CD8-positive, alpha-beta memory T cell (primary cell): ENCODE measurements at places on chromosomes 11 and 22.
A peak's percentile ranks its signal among the peaks of the same experiment; 100 is the strongest.

- H3K27me3 ChIP-seq = peaks cover 45% of the 10 kb centered on the region
- H3K4me1 ChIP-seq = peaks cover 29% of the 10 kb centered on the region
- H3K27ac ChIP-seq = no peak overlapping the region
- H3K4me3 ChIP-seq = no peak overlapping the region
Measured at GRCh38 chr11:16603245-16603644, 135.2 kb upstream of the C11orf58 start.

DNA sequence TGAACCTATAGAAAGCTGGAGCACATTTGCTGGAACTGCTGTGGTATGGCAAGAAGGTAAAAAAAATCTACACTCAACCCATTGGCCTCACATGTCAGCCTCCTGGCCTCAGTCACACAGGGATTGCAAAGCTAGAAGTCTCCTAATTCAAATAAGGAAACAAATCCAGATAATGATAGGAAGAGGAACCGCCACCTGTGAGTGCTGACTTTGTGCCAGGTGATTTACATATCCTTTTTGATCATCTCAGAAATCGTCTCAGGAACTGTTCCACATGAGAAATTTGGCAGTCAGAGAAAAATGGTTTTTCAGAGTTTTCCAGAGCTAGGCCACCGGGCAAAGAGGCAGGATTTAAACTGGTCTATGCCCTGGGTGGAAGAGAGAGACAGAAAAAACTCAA, 986 bp downstream of the NLRP10 start:
- H3K27ac ChIP-seq = no peak overlapping the region
- H3K4me3 ChIP-seq = no peak overlapping the region
- no peaks in the 10 kb centered on the region for H3K4me1 ChIP-seq
- no peak for DNase-seq
- no peaks in the 10 kb centered on the region for H3K36me3 ChIP-seq
- H3K27me3 ChIP-seq = no peaks in the 10 kb centered on the region

DNA sequence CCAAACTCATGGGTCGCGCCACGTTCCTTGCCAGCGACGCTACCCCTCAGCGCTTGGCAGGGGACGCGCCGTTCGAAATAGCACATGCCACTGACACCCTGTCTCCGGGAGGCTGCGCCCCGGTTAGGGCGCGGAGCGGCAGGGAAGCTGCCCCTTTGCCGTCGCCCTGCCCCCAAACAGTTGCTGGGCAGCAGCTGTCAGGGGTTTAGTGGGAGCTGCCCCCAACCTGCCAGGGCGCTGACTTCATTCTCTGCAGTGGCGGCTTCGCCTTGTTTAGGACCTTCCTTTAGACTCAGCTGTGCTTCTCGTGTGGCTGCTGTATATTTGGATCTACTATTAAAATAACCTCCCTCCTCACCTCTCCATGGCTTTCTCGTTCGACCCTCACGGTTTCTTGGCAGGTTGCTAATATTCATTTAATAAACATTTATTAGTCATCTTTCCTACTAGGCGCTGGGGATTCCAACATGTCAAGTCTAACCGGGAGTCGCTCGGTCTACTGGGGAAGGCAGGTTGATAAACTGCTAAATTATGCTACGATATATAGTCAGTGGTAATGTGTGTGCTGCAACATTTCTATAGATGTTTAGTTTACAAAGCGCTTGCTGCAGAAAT, 782 bp downstream of the TMEM109 start:
- H3K4me1 ChIP-seq = peaks cover 47% of the 10 kb centered on the region
- H3K4me3 ChIP-seq = peak overlapping the region; percentile 91
- H3K27me3 ChIP-seq = no peaks in the 10 kb centered on the region

GRCh38 chr11:64743591-64744543, at the start of gene RASGRP2:
TSS of gene RASGRP2 (minus strand) at chr11:64744142. CDS start at chr11:64742866, 1,276 bp downstream.
- peaks cover 31% of the 10 kb centered on the region for H3K4me1 ChIP-seq
- peak within 1 kb of the TSS; percentile 95 for H3K27ac ChIP-seq
- DNase-seq = peak; percentile 86
- H3K36me3 ChIP-seq = peaks cover 14% of the 10 kb centered on the region
- peak within 1 kb of the TSS; percentile 87 for H3K4me3 ChIP-seq

DNA sequence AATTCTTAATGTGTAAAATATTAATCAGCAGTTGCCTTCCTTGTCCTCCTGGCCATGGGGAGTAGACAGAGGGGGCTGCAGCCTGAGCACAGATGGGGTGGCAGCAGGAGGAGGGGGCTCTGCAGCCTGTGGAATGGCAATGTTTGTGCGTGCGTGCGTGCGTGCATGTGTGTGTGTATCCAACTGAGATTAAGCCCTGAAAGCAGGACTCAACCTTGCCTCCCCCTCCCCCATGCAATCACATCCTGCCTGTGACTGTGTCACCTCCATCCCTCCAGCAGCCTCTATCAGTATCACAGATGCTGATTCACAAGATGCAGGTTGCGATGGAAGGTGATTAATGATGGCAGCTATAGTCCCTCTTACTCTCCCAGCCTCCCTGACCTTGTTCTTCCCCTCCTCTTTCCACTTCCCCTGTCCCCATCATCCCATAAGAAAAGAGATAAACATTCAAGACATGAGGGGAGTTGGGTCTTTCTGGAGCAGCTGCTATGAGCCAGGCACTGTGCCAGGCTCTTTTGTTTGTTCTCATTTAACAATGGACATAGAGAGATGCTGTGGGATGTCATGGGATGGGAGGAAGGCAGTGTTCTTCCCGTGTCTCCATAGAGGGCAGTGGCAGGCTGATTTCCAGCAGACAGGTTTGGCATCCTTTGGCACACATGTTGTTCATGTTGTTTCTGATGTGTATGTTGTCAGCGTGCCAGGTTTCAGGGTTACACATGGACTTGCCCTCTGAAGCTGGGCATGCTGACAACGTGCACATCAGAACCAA, 43.8 kb upstream of the NECTIN1 start:
- no peaks in the 10 kb centered on the region for H3K27me3 ChIP-seq
- no peak overlapping the region for H3K27ac ChIP-seq
- no peaks in the 10 kb centered on the region for H3K36me3 ChIP-seq
- no peaks in the 10 kb centered on the region for H3K4me1 ChIP-seq

- no peak overlapping the region for H3K4me3 ChIP-seq
- H3K36me3 ChIP-seq = no peaks in the 10 kb centered on the region
- H3K4me1 ChIP-seq = no peaks in the 10 kb centered on the region
- no peak for DNase-seq
Measured at GRCh38 chr11:33417121-33417520, 159.9 kb downstream of the HIPK3 start.

DNA sequence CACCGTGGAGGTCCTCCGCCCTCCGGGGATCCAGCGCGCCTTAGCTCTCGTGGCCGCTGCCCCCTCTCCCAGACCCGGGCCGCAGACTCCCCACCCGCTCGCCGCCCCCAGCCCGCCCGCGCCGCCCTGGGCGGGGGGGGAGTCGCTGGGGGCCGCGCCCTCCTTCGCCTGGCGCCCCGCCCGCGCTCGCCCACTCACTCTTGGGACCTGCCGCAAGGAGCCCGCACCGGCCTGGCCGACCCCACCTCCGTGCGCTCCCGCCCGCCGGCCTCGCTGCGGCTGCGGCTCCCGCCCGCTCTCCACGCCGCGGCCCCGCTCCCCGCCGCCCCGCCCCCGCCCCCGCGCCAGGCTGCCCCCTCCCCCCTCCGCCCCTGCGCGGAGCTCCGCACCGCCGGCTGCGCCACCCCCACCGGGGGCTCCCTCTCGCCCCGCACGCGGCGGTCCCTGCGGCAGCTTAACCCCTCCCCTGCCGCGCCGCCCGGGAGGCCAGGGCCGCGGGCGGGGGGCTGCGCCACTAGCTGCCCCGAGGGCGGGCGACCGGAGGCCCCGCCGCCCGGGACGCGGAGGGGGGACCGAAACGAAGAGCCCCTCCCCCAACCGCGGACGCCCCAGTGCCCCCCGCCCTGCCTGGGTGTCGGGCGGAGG, 724 bp upstream of the RASGRP2 start:
- H3K27ac ChIP-seq = peak overlapping the region; percentile 95
- peaks cover 14% of the 10 kb centered on the region for H3K36me3 ChIP-seq
- no peaks in the 10 kb centered on the region for H3K27me3 ChIP-seq

DNA sequence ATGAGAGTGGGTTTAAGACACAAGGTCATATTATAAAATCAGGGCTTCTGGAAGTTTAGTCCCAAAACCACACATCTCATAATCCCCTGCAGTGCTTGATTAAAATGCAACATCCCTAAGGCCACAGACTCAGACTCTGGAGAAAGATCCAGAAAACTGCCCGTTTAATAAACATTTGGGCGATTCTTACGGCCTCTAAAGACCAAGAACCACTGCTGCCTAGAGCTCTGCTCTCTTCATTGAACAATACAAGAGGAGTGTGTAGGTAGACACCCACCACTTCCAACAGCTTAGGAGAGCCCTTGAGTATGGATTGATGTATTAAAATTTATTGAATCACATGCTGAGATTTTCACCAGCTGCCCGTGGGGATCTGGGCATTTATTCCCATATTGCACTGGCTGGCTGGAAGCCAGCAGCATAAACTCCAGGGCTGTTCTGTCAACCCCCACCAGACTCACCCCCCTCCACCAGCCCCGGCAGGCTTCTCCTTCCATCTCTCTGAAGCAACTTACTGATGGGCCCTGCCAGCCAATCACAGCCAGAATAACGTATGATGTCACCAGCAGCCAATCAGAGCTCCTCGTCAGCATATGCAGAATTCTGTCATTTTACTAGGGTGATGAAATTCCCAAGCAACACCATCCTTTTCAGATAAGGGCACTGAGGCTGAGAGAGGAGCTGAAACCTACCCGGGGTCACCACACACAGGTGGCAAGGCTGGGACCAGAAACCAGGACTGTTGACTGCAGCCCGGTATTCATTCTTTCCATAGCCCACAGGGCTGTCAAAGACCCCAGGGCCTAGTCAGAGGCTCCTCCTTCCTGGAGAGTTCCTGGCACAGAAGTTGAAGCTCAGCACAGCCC, 749 bp upstream of the BEST1 start:
- peak overlapping the region; percentile 60 for H3K27ac ChIP-seq
- no peak overlapping the region for H3K4me3 ChIP-seq
- no peak for DNase-seq
- H3K36me3 ChIP-seq = no peaks in the 10 kb centered on the region

DNA sequence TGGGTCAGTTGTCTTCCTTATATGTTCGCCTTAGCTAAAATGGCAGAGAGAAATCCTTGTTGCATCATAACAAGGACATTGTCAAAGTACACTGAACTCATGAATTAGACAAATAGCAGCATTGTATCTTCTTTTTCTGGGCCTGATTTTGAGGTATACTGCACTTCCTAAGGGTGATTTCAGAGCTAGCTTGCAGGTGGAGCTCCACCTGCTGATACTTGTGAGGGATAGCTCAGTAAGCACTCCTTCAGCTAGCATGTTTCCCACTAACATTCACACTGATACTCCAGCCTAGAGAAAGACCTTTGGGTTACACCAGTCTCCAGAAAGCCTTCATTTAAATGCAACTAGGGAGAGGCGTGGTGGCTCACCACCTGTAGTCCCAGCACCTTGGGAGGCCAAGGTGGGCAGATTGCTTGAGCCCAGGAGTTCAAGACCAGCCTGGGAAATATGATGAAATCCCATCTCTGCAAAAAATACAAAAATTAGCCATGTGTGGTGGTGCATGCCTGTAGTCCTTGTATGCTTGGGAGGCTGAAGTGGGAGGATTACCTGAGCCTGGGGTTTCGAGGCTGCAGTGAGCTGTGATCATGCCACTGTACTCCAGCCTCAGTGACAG, 29.8 kb downstream of the JAM3 start:
- H3K27me3 ChIP-seq = no peaks in the 10 kb centered on the region
- no peak overlapping the region for H3K27ac ChIP-seq
- H3K4me1 ChIP-seq = no peaks in the 10 kb centered on the region
- H3K36me3 ChIP-seq = no peaks in the 10 kb centered on the region
- DNase-seq = no peak

DNA sequence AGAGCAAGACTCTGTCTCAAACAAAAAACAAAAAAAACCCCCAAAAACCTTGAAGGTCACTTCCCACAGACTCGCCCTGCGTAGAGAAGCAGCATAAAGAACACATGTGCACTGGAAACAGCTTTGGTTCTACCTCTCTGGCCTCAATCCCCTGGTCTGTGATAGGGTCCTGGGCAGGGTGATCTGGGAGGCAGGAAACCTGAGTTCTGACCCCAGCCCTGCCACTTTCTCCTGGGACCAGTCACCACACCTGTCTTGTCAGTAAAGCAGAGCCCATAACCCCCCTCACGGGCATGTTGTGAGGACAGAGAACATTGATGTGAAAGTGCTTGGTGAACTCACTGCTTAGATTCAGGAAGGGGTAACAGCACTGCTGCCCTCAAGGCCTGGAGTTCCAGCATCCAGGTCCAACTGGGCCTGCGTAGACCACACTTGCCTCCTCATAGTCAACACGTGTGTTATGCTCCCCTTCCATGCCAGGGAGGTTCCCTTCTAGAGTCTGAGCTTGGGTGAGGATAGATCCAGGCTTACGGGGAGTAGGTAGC, 11.4 kb downstream of the UCP2 start:
- H3K4me1 ChIP-seq = peaks cover 89% of the 10 kb centered on the region
- DNase-seq = peak; percentile 33
- no peak overlapping the region for H3K4me3 ChIP-seq
- no peaks in the 10 kb centered on the region for H3K27me3 ChIP-seq

GRCh38 chr11:69057236-69057635, 8.5 kb downstream of the TPCN2 start:
- no peaks in the 10 kb centered on the region for H3K27me3 ChIP-seq
- no peaks in the 10 kb centered on the region for H3K4me1 ChIP-seq
- no peak for DNase-seq

GRCh38 chr22:28798810-28799605, 1.4 kb downstream of the XBP1 start:
- DNase-seq = no peak
- H3K27me3 ChIP-seq = no peaks in the 10 kb centered on the region
- H3K4me3 ChIP-seq = peak overlapping the region; percentile 99
- peak overlapping the region; percentile 100 for H3K27ac ChIP-seq
- peaks cover 34% of the 10 kb centered on the region for H3K36me3 ChIP-seq
- peaks cover 54% of the 10 kb centered on the region for H3K4me1 ChIP-seq

GRCh38 chr11:62573006-62573591, 592 bp downstream of the EEF1G start:
- H3K36me3 ChIP-seq = peaks cover 39% of the 10 kb centered on the region
- H3K27ac ChIP-seq = peak overlapping the region; percentile 77
- H3K4me1 ChIP-seq = peaks cover 24% of the 10 kb centered on the region
- H3K4me3 ChIP-seq = peak overlapping the region; percentile 84

DNA sequence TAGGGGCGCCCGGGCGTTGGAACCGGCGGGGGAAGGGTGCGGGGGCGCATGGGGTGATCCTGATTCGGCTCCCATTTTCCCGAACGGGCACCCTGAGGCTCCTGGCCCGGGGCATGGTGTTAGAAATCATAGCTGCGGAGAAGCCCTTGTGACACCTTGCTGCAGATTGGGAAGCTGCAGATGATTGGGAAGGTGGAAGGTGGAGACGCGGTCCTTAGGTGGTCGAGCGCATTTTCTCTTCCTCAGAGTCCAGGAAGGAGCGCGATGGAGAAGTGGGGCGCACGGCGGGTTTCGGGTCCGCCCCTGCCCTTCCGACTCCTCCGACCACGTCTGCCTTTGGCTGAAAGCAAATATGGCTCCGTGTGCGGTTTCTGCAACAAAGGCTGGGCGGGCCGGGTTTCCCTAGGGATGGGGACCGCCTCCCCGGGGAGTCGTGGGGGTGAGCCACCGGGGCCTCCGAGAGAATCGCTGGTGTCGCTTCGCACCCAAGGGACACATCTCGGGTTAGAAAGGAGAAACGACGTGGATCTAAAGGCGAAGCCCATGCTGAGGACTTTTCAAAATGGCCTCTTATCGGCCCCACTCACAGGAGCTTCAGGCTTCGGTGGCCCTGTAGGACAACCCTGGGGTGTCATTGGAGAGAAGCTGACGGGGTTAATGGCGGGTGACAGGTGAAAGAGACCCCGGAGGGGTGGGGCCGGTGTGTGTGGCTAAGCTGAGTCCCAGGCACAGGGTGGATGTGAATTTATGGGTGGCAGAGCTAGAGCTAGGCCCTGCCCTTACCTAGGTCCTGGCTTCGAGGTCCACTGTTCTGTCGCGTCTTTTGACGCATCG, 707 bp upstream of the FTH1 start:
- peaks cover 42% of the 10 kb centered on the region for H3K4me1 ChIP-seq
- peak overlapping the region; percentile 94 for H3K27ac ChIP-seq
- H3K27me3 ChIP-seq = no peaks in the 10 kb centered on the region
- H3K4me3 ChIP-seq = peak overlapping the region; percentile 52
- DNase-seq = peak; percentile 21
- H3K36me3 ChIP-seq = peaks cover 18% of the 10 kb centered on the region
